Upper lobe of left lung (tissue), 6 donors: ENCODE measurements at places on chromosomes 2 and 18. TPM values are rescaled to one million over a fixed set of nuclear protein-coding genes. Genes with fewer than 3 reads are reported as not detected.

- no peak overlapping the region for H3K4me3 ChIP-seq
- H3K27me3 ChIP-seq: no peaks in the 10 kb centered on the region
- peaks cover 5% of the 10 kb centered on the region for H3K4me1 ChIP-seq
- no peak for DNase-seq
- H3K36me3 ChIP-seq: no peaks in the 10 kb centered on the region
- no peak overlapping the region for H3K27ac ChIP-seq
These were observed 6.3 kb upstream of the OTOS start for GRCh38 chr2:240146627-240147278.

DNA sequence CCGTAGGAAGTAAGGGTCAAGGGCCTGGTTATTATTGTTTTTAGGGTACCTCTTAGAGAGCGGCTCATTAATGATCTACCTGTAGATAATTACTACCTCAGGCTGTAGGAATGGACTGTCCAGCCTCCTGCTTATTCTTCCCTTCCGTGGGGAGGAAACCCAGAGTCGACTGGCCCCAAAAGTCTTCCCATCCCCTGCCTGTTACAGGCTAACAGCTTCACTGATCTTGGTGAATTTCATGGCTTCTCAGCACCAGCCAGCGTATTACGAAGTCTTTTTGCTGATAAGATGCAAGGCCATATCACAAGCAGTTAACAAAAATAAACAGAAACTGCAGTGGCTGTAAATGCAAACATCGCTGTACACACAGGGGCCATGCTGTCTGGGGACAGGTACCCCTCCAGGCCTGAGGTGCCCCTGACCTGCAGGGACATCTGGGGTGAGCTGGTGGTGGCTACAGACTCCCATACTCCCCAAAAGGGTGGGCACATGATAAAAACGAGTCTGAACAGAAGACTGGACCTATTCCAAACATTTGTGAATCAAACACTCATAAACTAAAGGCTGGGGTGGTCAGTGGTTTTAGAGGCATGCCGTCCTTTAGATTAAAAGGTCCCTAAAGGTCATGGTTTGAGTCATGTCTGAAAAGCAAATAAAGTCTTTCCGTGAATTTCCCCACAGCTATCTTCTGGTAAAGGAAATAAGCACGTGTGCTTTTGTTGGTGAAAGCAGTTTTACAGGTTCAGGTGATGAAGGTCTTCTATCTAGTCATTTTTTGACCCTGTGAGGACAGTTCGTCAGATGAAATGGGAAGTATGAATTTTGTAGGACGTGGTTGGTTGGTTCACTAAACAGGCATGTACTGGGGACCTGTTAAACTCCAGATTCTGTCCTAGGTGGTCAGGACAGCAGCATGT, 36.7 kb downstream of the TTC39C start:
- no peaks in the 10 kb centered on the region for H3K27me3 ChIP-seq
- no peak overlapping the region for H3K4me3 ChIP-seq
- no peaks in the 10 kb centered on the region for H3K4me1 ChIP-seq
- DNase-seq: no peak
- no peak overlapping the region for H3K27ac ChIP-seq

- H3K4me1 ChIP-seq: no peaks in the 10 kb centered on the region
- H3K4me3 ChIP-seq: no peak overlapping the region
- H3K36me3 ChIP-seq: no peaks in the 10 kb centered on the region
- no peak for DNase-seq
- H3K27me3 ChIP-seq: no peaks in the 10 kb centered on the region
These were observed 182.7 kb downstream of the UBE2E3 start for GRCh38 chr2:181163139-181163538.

GRCh38 chr2:241390301-241391206, 34.5 kb downstream of the FARP2 start:
- no peak overlapping the region for H3K4me3 ChIP-seq
- no peaks in the 10 kb centered on the region for H3K27me3 ChIP-seq
- DNase-seq: no peak
- H3K27ac ChIP-seq: no peak overlapping the region

- DNase-seq: no peak
- H3K27ac ChIP-seq: no peak overlapping the region
- no peaks in the 10 kb centered on the region for H3K27me3 ChIP-seq
- H3K36me3 ChIP-seq: no peaks in the 10 kb centered on the region
These were observed 197.0 kb upstream of the MEIS1 start for GRCh38 chr2:66237803-66238379.

- H3K27ac ChIP-seq: no peak overlapping the region
- no peaks in the 10 kb centered on the region for H3K27me3 ChIP-seq
- H3K4me1 ChIP-seq: no peaks in the 10 kb centered on the region
- H3K4me3 ChIP-seq: no peak overlapping the region
- no peak for DNase-seq
- H3K36me3 ChIP-seq: no peaks in the 10 kb centered on the region
These were observed 334.5 kb upstream of the SKOR2 start for GRCh38 chr18:47585914-47586313.

GRCh38 chr2:216404010-216404618, 8.2 kb upstream of the SMARCAL1 start:
- H3K4me3 ChIP-seq: no peak overlapping the region
- no peaks in the 10 kb centered on the region for H3K4me1 ChIP-seq
- no peak overlapping the region for H3K27ac ChIP-seq
- no peaks in the 10 kb centered on the region for H3K36me3 ChIP-seq
- no peaks in the 10 kb centered on the region for H3K27me3 ChIP-seq
- DNase-seq: no peak

DNA sequence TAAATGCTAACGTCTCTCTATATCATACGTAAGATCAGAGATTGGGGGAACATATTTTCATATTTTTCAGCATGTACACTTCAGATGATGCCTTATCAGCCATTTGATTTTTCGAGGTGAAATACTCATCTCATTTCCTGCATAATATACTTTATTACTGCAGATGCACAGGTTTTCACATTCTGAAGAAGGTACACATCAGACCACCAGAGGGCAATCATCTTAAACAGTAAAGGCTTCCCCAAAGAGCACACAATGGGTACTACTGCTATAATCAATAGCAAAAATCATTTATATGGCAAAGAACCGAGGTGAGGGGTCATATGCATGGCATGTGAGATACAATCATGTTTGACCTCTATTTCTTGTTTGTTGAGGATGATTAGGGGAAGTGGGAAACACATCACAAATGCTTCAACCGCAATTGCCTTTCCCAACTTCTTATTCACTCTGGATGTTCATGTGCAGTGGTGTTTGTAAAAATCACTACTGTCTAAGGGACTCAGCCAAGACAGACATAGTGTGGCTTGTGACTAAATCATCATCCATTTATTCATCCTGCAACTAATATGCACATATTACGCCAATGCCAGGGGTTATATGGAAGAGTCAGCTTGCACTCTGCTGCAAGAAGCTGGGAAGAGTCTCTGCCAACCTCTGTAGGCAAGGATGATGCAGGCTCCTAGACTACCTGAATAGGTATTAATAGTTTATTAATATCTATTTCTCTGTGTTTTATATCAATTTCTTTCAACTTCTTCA, 118.7 kb downstream of the EPB41L3 start:
- H3K4me1 ChIP-seq: no peaks in the 10 kb centered on the region
- no peak overlapping the region for H3K4me3 ChIP-seq
- DNase-seq: no peak
- no peaks in the 10 kb centered on the region for H3K27me3 ChIP-seq
- H3K27ac ChIP-seq: no peak overlapping the region

ALK gene
- 0.20 TPM for total RNA-seq

GRCh38 chr2:113073325-113073834, 5.6 kb downstream of the IL1F10 start:
- H3K4me1 ChIP-seq: peaks cover 5% of the 10 kb centered on the region
- no peak for DNase-seq
- no peak overlapping the region for H3K27ac ChIP-seq
- H3K36me3 ChIP-seq: no peaks in the 10 kb centered on the region
- H3K4me3 ChIP-seq: no peak overlapping the region

ECEL1 gene
- total RNA-seq: not detected

- no peaks in the 10 kb centered on the region for H3K36me3 ChIP-seq
- H3K27ac ChIP-seq: no peak overlapping the region
- H3K27me3 ChIP-seq: no peaks in the 10 kb centered on the region
- DNase-seq: no peak
- H3K4me1 ChIP-seq: no peaks in the 10 kb centered on the region
- H3K4me3 ChIP-seq: no peak overlapping the region
These were observed 83.2 kb upstream of the GALNT5 start for GRCh38 chr2:157174321-157174720.

- no peak for DNase-seq
- H3K27ac ChIP-seq: peak overlapping the region; percentile 50
- H3K27me3 ChIP-seq: no peaks in the 10 kb centered on the region
These were observed 10.8 kb downstream of the EMILIN2 start for GRCh38 chr18:2857491-2858131.

- DNase-seq: no peak
- H3K27ac ChIP-seq: no peak overlapping the region
- no peaks in the 10 kb centered on the region for H3K27me3 ChIP-seq
- H3K4me1 ChIP-seq: no peaks in the 10 kb centered on the region
These were observed 65.3 kb upstream of the CCDC68 start for GRCh38 chr18:55024564-55024963.

- no peaks in the 10 kb centered on the region for H3K27me3 ChIP-seq
- H3K4me1 ChIP-seq: peaks cover 6% of the 10 kb centered on the region
- no peak overlapping the region for H3K27ac ChIP-seq
- no peak overlapping the region for H3K4me3 ChIP-seq
- H3K36me3 ChIP-seq: no peaks in the 10 kb centered on the region
These were observed 12.4 kb downstream of the IGFBP2 start for GRCh38 chr2:216645636-216645950.

GRCh38 chr2:6782517-6783237, 83.0 kb downstream of the CMPK2 start:
- DNase-seq: peak; percentile 49
- H3K27me3 ChIP-seq: no peaks in the 10 kb centered on the region
- H3K36me3 ChIP-seq: no peaks in the 10 kb centered on the region

LONRF2 gene
- 3.3 TPM for total RNA-seq

DNA sequence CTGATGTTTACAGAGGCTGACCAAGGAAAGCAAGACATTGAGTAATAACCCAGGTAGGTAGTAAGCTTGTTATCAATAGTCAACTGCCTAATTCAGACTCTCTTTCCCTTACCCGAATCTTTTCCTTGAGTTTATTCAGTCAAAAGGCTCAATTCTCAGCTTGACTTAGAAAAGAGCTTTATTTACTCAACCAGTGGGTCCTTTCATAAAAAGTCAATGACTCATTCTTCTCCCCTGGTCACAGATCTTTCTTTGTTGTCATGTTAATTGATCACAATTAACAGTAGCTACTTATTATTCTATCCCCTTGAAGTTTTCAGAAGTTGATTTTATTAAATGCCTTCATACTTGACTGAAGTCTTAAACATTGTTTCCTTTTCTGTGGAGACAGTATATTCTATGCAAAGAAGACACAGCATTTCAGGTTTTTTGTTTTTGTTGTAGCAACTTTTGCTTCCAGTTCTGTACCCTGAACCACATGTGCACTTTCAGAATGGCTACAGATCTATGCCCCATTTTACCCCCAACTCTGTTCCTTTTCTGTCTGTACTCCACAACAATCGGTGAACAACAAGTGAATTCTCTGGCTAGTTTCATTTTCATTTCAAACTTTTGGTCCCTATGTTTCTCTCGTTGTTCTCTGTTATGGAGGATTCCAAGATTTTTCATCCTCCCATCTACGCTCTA, 428.3 kb downstream of the NCKAP5 start:
- H3K27me3 ChIP-seq: no peaks in the 10 kb centered on the region
- no peak overlapping the region for H3K4me3 ChIP-seq
- no peak overlapping the region for H3K27ac ChIP-seq
- no peaks in the 10 kb centered on the region for H3K36me3 ChIP-seq
- no peak for DNase-seq
- H3K4me1 ChIP-seq: no peaks in the 10 kb centered on the region

GRCh38 chr2:173107629-173108022, 32.0 kb downstream of the MAP3K20 start:
- DNase-seq: no peak
- no peak overlapping the region for H3K4me3 ChIP-seq
- H3K36me3 ChIP-seq: no peaks in the 10 kb centered on the region
- H3K4me1 ChIP-seq: peaks cover 3% of the 10 kb centered on the region
- no peak overlapping the region for H3K27ac ChIP-seq
- H3K27me3 ChIP-seq: no peaks in the 10 kb centered on the region

DNA sequence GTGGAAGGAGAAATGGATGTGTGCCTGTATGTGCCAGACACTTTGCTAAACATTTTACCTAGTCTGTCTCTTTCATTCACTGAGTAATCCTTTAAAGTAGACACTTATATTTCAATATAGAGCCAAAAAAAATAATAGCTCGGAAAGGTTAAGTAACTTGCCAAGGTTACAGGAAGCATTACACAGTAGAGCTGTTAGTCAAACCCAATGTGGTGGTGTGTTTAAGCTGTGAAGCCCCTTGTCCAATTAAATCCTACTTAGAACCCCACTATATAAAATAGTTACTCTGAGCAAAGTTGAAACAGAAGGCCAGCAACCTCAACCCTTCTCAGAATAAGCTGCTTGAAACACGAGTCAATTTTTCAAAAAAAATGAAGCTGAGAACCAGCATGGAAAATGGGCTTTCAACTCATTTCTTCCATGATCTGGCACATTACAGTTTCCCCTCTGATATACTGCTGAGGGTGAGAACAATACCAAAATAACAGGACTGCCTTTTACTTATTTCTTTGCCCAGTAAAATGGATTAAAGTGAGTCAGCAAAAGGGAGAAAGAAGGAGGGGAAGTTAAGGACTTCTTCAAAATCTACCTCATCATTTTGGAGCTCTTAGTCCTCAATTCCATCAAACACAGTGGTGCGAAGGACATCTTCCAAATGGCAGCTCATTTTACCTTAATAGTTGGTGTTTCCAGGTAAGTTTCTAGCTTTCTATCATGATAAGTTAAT, 7.9 kb downstream of the RDH14 start:
- H3K36me3 ChIP-seq: peaks cover 10% of the 10 kb centered on the region
- no peak overlapping the region for H3K27ac ChIP-seq
- no peak for DNase-seq
- no peaks in the 10 kb centered on the region for H3K27me3 ChIP-seq
- no peak overlapping the region for H3K4me3 ChIP-seq
- peaks cover 9% of the 10 kb centered on the region for H3K4me1 ChIP-seq

DNA sequence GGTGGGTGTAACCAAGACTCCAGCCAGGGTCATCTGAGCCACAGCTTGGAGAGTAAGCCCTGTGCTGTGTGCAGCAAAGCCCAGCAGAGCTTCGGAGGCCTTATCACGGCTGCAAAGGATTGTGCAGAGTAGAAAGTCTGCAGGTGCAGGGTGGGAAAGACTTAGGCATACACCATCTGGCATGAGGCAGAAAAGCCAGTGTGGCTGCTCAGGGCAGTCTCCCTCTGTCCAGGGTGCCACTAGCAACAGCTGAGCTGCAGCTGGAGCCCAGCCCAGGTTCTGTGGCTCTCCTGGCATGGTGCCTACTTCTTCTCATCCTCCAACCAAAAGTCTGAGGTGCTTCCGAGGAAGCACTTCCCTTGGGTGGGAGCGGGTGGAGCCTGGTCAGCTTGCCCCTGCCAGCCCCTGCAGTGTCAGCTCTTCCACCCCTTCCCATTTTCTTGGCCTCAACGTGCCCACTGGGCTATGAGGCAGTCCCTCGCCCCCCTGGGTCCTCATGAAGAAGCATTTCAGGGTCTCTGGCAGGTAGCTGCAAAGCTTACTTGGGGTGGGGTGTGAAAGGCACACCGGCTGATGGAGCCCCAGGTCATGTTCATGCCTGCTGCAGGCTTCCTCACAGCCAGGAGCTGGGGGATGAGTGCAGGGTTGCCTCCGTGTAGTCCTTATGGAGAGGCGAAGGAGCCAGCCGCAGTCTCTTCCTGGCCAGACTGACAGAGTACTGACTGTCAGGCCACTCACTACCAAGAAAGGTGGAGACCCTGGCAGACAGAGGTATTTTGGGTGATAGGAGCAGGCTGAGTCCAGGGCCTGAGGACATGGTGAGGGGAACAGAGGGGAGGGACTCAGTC, 4.8 kb downstream of the AMER3 start:
- H3K27ac ChIP-seq: no peak overlapping the region
- no peak for DNase-seq
- H3K4me3 ChIP-seq: no peak overlapping the region
- no peaks in the 10 kb centered on the region for H3K36me3 ChIP-seq
- H3K4me1 ChIP-seq: peaks cover 3% of the 10 kb centered on the region
